NCI-H524 treated with DMSO at 0.1 percent for 48 hours (cell line): ENCODE measurements at places on chromosomes 12 and 14.

- DNase-seq: peak; percentile 11
Measured at GRCh38 chr12:53352331-53353256, 16.4 kb upstream of the SP7 start.

GRCh38 chr12:109597414-109597794 is 23.8 kb downstream of the MVK start:
- DNase-seq: no peak

- no peak for DNase-seq
Measured at GRCh38 chr12:93186131-93186530, 191.6 kb upstream of the NUDT4 start.

DNA sequence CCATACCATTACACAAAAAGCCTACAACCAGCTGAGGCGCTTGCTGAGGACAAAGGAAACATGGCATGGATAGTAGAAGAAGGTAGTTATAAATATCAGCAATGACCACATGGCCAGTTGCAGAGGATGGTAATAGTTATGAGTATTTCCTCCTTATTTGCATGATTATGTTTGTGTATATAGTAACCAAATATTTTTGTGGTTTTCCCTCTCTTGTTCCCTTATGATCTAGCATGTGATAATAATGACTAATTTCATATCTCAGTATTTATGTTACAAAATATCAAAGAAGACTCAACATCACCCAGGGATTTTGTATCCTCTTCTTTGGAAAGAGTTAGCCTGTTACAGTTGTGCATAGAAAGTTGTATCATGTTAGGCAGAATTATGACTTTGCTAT is 13.5 kb upstream of the CATSPERB start:
- DNase-seq: no peak

GRCh38 chr14:91012045-91012444 is 48.4 kb downstream of the RPS6KA5 start:
- DNase-seq: no peak

DNA sequence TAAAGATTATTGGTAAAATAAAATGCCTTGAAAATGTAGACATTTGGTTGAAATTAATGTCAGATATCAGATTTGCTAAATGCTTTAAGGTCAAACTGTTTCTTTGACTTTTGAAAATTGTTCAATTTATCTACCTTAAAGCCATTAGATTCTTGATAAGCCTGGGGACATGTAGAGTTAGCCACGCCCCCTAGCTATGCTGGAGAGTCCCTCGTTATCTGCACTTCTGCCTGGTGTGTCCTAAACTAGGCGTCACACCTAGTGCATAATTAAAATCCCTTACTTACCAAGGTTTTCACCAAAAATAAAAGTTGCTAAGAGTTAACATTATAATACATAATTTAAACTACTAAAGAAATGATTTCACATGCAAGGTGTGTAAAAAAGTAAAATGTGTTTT is 79.5 kb downstream of the EGLN3 start:
- no peak for DNase-seq

- DNase-seq: no peak
Measured at GRCh38 chr14:27730204-27730603, 1036.4 kb upstream of the FOXG1 start.

DNA sequence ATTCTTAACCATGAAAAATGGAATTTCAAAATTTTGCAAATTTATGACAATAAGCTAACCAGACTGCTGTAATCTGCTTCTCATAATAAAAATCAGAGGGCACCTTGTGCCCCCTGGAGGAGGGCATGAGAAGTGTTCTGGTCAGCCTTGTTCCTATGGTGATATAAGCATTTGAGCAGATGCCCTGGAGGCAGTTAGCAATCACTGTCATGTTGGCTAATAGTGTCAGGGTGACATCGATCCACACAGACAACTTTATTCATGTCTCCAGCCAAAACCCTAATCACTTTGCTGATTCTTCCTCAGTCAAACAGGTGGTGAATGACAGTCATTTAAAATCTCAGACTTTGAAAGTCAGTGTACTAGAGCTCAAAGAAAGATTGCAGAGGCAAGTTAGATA is 943.0 kb downstream of the GALC start:
- peak; percentile 61 for DNase-seq

- no peak for DNase-seq
Measured at GRCh38 chr12:130872179-130873096, 572 bp downstream of the RAN start.
